ENCODE measurements at places on chromosomes 16 and 17. TPM values are rescaled to one million over a fixed set of nuclear protein-coding genes. Genes with fewer than 3 reads are reported as not detected.

DNA sequence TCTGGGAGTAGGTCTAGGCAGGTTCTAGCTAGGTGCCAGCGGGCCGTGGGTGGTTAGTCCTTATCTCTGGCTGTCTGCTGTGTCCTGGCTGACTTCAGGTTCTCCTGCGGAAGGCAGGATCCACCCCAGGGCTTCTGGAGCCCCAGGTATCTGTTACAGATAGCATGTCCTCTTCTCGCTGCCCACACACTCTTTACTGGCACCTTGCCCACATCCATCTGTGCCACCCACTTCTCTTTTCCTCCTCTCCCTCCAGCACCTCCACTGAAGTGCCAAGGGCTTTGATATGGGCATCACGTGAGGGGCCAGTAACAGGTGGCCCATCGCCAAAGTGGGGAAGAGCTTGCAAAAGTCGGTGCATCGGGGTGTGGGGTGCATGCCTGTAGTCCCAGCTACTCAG, 4.6 kb upstream of the MPP2 start:
- no peak overlapping the region for H3K27ac ChIP-seq
- peaks cover 18% of the 10 kb centered on the region for H3K4me1 ChIP-seq
- H3K4me3 ChIP-seq, result no peak overlapping the region
- no peak for DNase-seq

DNA sequence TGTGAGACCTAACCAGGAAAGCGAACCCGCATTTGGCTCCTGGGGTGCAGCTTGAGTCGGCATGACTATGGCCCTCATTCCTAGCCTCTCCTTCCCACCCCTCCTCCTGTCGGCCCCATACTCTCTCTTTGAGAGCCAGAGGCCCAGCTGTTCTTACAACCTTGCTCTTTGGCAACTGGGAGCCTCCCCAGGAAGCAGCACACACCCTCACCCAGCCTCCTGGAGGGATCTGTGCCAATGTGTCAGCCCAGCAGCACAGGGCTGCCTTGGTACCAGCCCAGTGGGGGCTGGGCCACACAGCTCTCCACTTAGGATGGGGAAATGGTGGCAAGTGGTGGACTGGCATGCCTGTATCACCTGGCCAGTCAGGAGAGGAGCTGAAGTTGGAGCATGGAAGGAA, 70.3 kb upstream of the LGALS9 start:
- peak overlapping the region; percentile 96 for H3K27ac ChIP-seq
- peak overlapping the region; percentile 29 for H3K4me3 ChIP-seq
- no peaks in the 10 kb centered on the region for H3K27me3 ChIP-seq
- no peaks in the 10 kb centered on the region for H3K36me3 ChIP-seq
- H3K4me1 ChIP-seq, result peaks cover 40% of the 10 kb centered on the region

- H3K27me3 ChIP-seq, result no peaks in the 10 kb centered on the region
- H3K36me3 ChIP-seq, result peaks cover 72% of the 10 kb centered on the region
- no peak overlapping the region for H3K27ac ChIP-seq
- DNase-seq, result no peak
- H3K4me3 ChIP-seq, result no peak overlapping the region
These were observed 32.9 kb downstream of the DEF8 start for GRCh38 chr16:89981414-89981813.

GRCh38 chr16:85648805-85649204, 35.7 kb downstream of the GSE1 start:
- peaks cover 38% of the 10 kb centered on the region for H3K4me1 ChIP-seq
- no peak overlapping the region for H3K4me3 ChIP-seq
- H3K27ac ChIP-seq, result no peak overlapping the region

- peak; percentile 55 for DNase-seq
- H3K4me3 ChIP-seq, result no peak overlapping the region
- peaks cover 10% of the 10 kb centered on the region for H3K27me3 ChIP-seq
- peak overlapping the region; percentile 29 for H3K27ac ChIP-seq
- peaks cover 60% of the 10 kb centered on the region for H3K4me1 ChIP-seq
These were observed 81.7 kb downstream of the ZDHHC7 start for GRCh38 chr16:84929421-84930297.

- H3K27me3 ChIP-seq, result no peaks in the 10 kb centered on the region
- peaks cover 23% of the 10 kb centered on the region for H3K36me3 ChIP-seq
- peak overlapping the region; percentile 91 for H3K27ac ChIP-seq
- H3K4me3 ChIP-seq, result peak overlapping the region; percentile 66
- DNase-seq, result peak; percentile 81
- peaks cover 21% of the 10 kb centered on the region for H3K4me1 ChIP-seq
These were observed 894 bp downstream of the RNF227 start for GRCh38 chr17:7915179-7915610.

Gene LITAFD
- not detected for total RNA-seq

GRCh38 chr16:80883816-80884215, 79.4 kb upstream of the CDYL2 start:
- no peak overlapping the region for H3K27ac ChIP-seq
- no peak overlapping the region for H3K4me3 ChIP-seq
- no peaks in the 10 kb centered on the region for H3K36me3 ChIP-seq
- H3K4me1 ChIP-seq, result no peaks in the 10 kb centered on the region

Gene SLC35G6
- not detected for total RNA-seq

DNA sequence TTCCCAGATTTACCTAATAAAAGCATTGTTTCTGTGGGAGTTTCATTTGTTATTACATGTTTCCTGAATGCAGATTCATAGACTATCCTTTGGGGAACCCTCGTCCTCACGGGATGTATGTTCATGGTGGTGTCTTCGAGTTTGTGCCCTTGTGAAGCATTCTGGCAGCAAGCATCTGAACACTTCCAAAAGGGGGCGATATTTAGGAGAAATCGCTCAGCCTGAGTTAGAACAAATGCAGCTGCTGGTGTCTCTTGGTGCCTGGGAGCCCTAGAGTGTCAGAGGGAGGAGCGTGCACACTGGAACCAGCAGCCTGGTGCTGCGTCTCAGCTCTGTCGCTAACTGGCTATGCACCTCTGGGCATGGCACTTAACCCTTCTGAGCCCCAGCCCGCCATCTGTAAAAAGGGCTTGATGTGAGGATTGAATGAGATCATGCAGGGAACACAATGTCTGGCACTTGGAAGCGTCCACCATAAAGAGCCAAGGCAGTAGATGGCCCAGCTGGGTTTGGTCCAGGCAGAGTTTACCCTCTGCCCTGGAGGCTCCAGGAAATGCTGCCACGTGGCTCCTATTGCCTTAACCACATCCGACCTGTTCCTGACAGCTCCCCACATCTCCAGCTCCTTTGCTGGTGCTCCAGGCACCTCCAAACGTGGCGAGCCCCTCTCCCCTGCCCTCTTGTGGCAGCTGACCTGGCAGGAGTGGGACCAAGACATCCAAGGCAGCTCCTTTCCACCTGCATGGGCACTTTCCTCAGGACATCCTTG, 25.0 kb upstream of the C16orf78 start:
- no peaks in the 10 kb centered on the region for H3K36me3 ChIP-seq
- no peak overlapping the region for H3K4me3 ChIP-seq
- no peak for DNase-seq
- no peak overlapping the region for H3K27ac ChIP-seq
- H3K27me3 ChIP-seq, result peaks cover 19% of the 10 kb centered on the region
- H3K4me1 ChIP-seq, result peaks cover 3% of the 10 kb centered on the region

GRCh38 chr16:82695806-82696205, 69.0 kb downstream of the CDH13 start:
- H3K4me1 ChIP-seq, result peaks cover 8% of the 10 kb centered on the region
- H3K27me3 ChIP-seq, result no peaks in the 10 kb centered on the region
- DNase-seq, result no peak
- no peak overlapping the region for H3K4me3 ChIP-seq
- H3K36me3 ChIP-seq, result no peaks in the 10 kb centered on the region

GRCh38 chr16:71172481-71173207, 57.9 kb downstream of the HYDIN start:
- H3K36me3 ChIP-seq, result no peaks in the 10 kb centered on the region
- peak; percentile 6 for DNase-seq
- no peak overlapping the region for H3K27ac ChIP-seq

- peak; percentile 74 for DNase-seq
- H3K27ac ChIP-seq, result peak overlapping the region; percentile 31
- H3K4me3 ChIP-seq, result no peak overlapping the region
- peaks cover 25% of the 10 kb centered on the region for H3K4me1 ChIP-seq
- H3K27me3 ChIP-seq, result no peaks in the 10 kb centered on the region
These were observed 59.1 kb downstream of the NEUROD2 start for GRCh38 chr17:39548494-39549225.

Gene LPO
- not detected for total RNA-seq

- H3K27ac ChIP-seq, result peak overlapping the region; percentile 91
- H3K27me3 ChIP-seq, result no peaks in the 10 kb centered on the region
- peak; percentile 86 for DNase-seq
- no peak overlapping the region for H3K4me3 ChIP-seq
- peaks cover 78% of the 10 kb centered on the region for H3K4me1 ChIP-seq
These were observed 24.4 kb downstream of the ATP6V0D1 start for GRCh38 chr16:67456391-67457081.

- no peaks in the 10 kb centered on the region for H3K4me1 ChIP-seq
- DNase-seq, result no peak
- no peaks in the 10 kb centered on the region for H3K36me3 ChIP-seq
- no peaks in the 10 kb centered on the region for H3K27me3 ChIP-seq
- H3K27ac ChIP-seq, result no peak overlapping the region
These were observed 524.8 kb downstream of the TOX3 start for GRCh38 chr16:52022177-52022576.

- H3K27ac ChIP-seq, result peak overlapping the region; percentile 20
- H3K27me3 ChIP-seq, result no peaks in the 10 kb centered on the region
- peaks cover 87% of the 10 kb centered on the region for H3K4me1 ChIP-seq
- no peak overlapping the region for H3K4me3 ChIP-seq
- DNase-seq, result no peak
These were observed 26.5 kb downstream of the GJD3 start for GRCh38 chr17:40338058-40338457.

GRCh38 chr17:1000597-1001461, 3.9 kb downstream of the TIMM22 start:
- no peak overlapping the region for H3K4me3 ChIP-seq
- no peaks in the 10 kb centered on the region for H3K27me3 ChIP-seq
- peak overlapping the region; percentile 97 for H3K27ac ChIP-seq
- H3K4me1 ChIP-seq, result peaks cover 81% of the 10 kb centered on the region

DNA sequence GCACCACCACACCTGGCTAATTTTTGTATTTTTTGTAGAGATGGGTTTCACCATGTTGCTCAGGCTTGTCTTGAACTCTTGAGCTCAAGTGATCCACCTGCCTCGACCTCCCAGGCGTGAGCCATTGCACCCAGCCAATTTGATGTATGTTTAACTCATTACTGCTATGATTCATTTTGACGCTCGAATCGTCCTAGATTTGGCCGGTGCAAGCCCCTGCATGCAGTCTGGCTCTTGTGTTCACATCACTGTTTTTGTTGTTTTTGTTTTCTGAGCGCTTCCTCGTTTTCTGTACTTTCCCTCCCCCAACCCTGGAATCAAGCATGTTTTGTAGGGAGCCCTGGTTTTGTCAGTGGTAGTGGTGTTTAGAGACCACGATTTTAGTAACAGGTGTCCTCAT, 7.8 kb upstream of the DUS1L start:
- no peaks in the 10 kb centered on the region for H3K27me3 ChIP-seq
- H3K4me1 ChIP-seq, result peaks cover 20% of the 10 kb centered on the region
- DNase-seq, result no peak
- H3K27ac ChIP-seq, result no peak overlapping the region

Gene SBK1
- total RNA-seq, result 2.9 TPM

GRCh38 chr17:42072323-42073187, 22.2 kb upstream of the C17orf113 start:
- no peak for DNase-seq
- H3K27ac ChIP-seq, result no peak overlapping the region
- H3K4me1 ChIP-seq, result peaks cover 27% of the 10 kb centered on the region

DNA sequence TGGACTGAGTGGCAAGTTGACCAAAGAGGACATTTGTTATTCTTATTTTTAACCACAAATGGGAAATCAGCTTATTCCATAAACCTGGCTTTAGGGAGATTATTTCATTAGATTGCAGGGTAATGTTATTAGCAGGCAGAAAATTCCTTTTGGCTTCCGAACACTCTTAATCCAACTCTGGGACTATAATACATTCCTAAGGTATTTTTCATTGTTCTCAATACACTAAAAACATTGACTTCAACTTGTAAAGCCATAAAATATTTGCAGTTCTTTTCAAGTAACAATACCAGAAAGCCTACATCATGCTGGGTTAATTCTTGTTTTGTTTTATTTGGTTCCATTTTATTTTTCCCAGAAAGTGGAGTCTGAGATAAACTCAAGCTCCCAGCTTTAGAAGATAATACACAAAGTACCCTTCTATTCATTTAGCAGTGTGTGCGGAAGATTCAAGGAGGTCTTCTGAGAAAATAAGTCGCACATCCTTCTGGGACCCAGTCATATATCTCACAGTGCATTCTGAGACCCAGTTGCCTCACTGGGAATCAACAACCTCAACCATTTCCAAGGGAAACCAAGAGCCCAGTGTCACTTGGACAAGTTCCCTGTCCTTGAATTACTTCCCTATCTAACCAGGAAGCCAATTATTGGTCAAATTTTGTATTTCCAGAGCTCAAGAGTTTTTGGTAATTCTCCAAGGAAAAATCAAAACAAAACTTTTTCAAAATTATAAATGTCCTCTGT, 389.6 kb upstream of the DYNLRB2 start:
- no peak overlapping the region for H3K4me3 ChIP-seq
- H3K4me1 ChIP-seq, result peaks cover 22% of the 10 kb centered on the region
- H3K27me3 ChIP-seq, result no peaks in the 10 kb centered on the region
- peak; percentile 62 for DNase-seq

Measured in muscle of leg (tissue), 16 donors.